ENCODE measurements at places on chromosomes 6 and 20.

DNA sequence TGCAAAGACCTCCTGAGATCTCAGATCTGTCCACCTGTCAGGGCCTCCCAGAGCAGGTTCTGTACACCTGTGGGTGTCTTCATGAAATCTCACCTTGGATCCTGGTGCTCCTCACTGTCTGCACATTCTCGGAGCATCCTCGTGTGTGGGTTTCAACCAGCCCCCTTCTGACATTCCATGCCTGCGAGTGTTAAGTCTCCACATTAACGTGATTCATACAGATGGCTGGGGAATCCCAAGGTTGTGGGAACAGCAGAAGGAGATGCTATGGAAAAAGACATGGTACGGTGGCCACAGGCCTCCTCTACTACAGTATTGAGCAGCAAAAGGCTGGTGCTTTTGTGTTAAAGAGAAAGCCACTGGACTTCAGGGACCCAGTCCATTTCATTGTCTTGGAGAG is 556.5 kb downstream of the DHX35 start:
- DNase-seq, result no peak

DNA sequence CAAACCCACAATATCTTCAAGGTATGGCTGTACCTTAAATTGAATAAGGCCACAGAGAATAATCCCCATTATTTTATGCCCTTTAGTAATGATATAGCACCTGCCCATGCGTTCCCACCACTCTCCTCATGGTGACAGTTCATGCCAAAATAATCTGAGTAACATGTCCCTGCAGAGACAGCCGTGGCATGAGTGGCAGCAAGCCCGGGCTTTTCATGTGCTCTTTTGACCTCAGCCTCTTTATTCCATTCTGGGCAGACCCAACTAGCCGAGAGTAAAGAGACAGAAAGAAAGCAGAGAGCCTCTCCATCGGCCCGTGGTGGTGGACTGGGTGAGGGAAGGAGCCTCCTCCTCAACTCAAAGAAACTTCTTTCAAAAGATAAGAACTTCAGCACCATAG is 19.9 kb upstream of the POPDC3 start:
- no peak for DNase-seq

DNA sequence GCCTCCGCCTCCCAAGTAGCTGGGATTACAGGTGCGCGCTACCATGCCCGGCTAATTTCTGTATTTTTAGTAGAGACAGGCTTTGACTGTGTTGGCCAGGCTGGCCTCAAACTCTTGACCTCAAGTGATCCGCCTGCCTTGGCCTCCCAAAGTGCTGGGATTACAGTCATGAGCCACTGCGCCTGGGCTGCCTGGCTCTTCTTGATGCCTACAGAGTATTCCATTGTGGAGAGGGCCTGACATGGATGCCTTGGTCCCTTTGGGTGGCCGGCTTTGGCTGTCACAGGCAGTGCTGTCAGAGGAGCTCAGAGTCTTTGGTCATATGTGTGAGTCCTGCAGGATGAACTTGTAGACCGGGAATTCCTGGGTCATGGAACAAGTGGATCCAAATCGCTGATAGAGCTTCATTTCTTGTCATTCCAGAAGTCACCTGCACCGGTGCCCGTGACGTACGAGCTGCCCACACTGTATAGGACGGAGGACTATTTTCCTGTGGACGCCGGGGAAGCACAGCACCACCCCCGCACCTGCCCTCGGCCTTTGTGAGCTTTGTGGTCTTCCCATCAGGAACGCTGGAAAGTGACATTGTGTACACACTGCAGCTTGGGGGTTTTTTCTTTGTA is 55.1 kb downstream of the ADNP start:
- DNase-seq, result no peak

GRCh38 chr6:121482004-121482693 is 46.7 kb downstream of the GJA1 start:
- DNase-seq, result no peak

DNA sequence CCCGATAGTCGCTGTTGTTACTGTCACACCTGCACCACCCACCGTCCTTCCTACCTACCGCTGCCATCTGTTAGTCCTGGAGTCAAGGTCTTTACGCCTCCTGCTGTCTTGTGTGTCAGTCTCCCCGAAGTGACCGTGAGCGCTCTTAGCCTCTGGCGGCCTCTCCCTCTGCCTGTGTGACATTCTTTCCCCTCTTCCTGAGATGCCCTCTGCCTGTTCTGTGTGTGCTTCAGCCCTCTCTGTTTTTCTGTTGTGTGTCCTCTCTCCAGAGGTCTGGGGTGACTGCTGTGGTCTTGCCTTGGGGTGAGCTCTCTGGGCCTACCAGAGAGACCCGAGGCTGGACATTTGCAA is 54.9 kb downstream of the TCP11 start:
- DNase-seq, result no peak

GRCh38 chr20:58629215-58629580 is 21.9 kb upstream of the STX16 start:
- no peak for DNase-seq

DNA sequence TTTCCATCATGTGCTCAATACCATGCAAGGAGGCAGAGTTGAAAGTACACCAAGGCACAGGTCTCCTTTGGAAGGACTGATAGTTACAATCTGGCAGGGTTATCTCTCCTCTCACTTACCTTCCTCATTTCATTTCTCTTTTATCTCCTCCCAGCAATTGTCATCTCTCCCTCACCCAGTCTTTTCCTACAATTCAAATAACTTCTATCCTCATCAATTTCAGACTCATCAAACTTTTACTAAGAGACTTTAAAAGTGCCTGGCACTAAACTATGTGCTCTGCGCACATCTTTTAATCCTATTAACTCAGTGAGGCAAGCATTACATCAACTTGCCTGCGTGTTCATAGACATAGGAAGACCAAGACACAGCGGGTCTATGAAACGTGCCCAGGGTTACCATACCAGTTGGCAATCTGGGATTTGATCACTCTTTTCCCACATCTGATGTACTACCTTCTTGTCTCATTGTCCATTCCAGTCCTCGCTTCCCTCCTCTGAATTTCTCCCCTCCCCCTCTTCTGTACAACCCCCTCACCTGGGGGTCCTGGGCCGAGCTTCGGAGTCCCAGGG is 1.2 kb downstream of the VARS1 start:
- peak; percentile 48 for DNase-seq

GRCh38 chr6:47628448-47629272 is 69.7 kb upstream of the ADGRF4 start:
- DNase-seq, result no peak

DNA sequence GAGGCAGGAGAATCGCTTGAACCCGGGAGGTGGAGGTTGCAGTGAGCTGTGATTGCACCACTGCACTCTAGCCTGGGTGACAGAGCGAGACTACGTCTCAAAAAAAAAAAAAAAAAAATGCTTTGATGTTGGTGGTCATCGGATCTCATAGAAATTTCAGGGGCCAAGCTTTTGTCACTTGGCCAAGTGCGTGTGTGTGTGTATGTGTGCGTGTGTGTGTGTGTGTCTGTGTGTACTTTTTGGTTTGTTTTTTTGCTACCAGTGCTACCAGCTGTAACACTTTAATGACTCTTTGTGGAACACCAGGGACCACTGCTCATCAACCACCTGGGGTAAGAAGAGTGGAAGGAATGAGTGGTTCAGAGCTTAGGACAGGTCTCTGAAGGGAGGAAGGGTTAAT is 49.7 kb downstream of the TRAF3IP2 start:
- DNase-seq, result no peak

DNA sequence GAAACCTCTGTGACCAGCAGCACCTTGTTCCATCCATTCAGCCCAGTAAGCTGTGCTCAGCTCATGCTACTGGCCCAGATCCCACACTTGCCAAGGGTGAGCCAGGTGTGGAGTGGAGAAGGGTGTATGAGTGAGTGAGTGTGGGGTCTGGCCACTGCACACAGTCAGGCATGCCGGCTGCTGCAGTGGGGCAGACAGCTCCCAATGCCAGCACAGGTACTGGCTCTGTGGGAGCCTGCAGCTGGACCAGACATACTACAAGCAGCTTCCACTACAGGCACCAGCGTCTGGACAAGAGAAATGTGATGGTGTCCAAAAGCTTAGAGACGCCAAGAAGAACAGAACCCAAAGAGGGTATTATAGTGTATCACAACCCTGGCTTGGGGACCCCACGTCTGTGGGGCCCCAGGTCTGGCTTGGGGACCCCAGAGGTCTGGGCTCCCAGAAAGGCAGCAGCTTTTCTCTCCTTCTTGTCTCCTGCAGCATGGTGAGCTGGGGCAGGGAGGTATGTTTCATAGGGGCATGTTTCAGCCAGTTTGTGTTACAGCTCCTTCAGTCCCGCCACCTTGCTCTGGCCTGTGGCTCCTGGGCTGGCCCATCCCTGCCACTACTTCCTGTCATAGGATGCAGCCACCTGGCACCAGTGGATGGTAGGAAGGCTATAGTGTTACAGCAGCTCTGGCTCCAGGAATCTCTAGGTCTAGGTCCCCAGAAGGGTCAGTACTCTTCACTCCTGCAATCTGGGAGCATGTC is 152.4 kb upstream of the HSF2 start:
- no peak for DNase-seq

- DNase-seq, result no peak
Observed at GRCh38 chr6:126923807-126924206, 194.7 kb upstream of the RSPO3 start.

- DNase-seq, result peak; percentile 29
Observed at GRCh38 chr20:2299301-2299700, 3.5 kb downstream of the TGM3 start.

DNA sequence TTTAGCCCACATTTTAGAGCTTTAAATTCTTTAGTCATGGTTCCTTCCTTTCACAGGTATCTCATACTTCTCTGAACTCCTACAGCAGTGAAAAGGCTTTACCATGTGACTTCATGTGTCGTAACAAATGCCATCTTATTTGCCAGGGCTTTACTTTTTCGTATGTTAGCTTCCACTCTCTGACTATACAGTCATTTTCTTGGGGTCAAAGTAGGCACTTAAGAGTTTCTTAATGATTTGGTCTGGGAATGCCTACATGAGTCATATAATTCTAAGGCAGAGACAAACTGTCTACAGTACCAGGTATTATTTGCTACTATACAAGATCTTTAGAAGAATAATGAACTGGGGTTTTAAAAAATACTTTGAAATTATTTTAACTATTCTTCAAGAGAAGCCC is 15.0 kb downstream of the RAB23 start:
- no peak for DNase-seq

DNA sequence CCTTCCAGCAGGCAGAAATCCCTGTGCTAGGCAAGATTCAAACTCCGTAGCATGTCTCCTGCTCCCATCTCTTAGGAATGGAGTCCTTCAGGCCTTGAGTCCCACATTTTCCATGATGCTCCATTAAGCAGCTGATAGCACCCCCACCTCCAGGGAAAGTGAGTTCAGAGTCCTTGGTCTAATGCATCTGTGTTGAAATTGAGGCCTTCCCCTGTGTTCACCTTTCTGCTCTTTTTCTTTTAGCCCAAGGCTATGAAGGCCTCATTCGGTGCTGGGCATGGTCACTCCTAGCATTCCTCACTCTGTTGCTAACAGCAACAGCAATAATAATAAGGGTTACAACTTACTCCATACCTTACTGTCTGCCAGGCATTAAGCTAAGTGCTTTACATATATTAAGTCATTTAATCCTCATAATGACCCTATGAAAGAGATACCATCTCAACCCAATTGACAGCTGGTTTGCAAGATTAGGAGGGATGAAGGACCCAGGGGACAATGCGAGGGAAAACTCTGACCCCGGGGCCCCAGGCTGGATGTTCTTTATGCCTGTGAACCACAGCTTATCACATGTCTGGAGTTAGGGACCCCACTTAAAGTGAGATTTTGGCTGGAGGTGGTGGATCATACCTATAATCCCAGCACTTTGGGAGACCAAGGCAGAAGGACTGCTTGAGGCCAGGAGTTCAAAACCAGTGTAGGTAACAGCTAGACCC is 17.5 kb upstream of the PANK2 start:
- peak; percentile 73 for DNase-seq

DNA sequence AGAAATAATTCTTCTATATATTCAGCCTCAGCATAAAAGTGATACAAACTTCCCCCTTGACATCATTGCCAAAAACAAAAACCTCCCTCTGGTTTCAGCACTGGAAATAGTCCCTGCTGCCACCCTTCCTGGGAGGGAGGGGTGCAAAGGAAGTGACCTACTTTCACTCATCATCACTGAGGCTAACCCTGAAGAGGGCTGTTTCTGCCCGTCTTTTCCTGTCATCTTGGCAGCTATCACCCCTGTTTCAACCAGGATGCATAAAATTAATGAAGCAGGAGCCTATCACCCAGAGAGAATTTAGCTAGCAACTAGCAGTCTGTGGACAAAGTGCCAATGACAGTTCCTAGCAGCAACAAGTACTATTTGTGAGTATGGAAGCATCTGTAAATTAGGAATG is 397.8 kb downstream of the LAMA2 start:
- no peak for DNase-seq

DNA sequence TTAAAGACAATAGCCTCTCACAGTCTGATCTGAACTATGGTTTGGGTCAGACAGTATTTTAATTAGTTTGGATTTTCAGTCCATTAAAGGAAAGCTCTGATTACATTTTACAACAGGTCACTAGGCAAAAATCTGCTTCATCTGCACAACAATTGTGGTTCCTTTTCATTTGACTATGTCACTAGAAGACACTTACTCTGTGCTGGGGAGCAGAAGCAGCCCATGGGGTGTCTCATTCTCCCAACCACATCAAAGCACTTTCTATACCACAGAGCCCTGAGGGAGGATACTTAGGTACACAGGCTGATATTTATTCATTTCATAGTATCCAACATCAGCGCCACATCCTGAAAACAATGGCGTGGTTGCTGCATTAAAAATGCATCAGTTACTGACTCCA is 36.6 kb upstream of the HDAC2 start:
- DNase-seq, result no peak

DNA sequence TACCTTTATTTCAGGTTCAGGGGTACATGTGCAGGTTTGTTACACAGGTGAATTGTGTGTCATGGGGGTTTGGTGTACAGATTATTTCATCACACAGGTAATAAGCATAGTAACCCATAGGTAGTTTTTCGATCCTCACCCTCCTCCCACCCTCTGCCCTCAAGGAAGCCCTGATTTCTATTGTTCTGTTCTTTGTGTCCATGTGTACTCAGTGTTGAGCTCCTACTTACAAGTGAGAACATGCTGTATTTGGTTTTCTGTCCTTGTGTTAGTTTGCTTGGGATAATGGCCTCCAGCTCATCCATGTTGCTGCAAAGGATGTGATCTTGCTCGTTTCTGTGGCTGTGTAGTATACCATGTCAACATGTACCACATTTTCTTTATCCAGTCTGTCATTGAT is 66.0 kb downstream of the STK4 start:
- no peak for DNase-seq

GRCh38 chr6:131694832-131695426 is 6.3 kb downstream of the OR2A4 start:
- DNase-seq, result peak; percentile 61

- no peak for DNase-seq
Observed at GRCh38 chr20:64177384-64177783, 13.1 kb downstream of the MYT1 start.

GRCh38 chr20:25372584-25373336 is 17.9 kb downstream of the ABHD12 start:
- DNase-seq, result no peak

DNA sequence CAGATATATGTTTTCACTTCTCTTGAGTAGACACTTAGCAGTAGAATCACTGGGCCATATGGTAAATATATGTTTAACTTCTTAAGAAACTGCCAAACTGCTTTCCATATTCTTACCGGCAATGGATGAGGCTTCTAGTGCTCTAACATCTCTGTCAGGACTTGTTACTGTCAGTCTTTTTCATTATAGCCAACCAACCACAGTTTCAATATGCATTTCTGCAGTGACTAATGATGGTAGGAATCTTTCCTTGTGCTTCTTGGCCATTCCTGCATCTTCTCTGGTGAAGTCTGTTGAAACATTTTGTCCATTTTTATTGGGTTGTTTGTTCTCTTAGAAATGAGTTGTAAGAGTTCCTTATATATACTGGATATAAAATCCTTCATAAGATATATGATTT is 66.0 kb upstream of the SYNDIG1 start:
- no peak for DNase-seq
